Substantia nigra (tissue), 51 donors: ENCODE measurements at places on chromosomes 3 and 15.

DNA sequence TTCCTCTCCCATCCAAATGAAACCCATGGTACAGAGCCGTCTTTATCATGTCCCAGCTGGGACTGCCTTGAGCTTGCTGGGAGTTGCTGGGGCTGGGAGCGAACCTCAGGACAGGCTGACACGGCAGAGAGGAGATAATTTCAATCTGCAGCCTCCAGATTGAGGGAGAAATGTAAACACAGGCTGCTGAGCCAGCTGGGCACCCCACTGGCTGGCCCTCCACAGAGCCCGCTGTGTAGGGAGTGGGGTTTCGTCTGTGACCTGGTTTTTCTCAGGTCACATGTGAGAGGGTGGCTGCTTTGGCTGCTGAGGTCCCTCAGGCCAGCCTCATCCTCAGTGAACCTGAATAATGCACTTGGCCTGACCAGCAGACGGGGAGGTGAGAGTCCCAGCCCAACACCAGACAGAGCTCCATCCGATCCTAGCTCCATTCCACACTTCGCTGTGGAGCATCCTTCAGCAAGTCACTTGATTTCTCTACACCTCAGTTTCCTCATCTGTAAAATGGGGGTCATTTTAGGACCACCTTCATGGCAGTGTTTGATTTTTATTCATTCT is 121.6 kb upstream of the MRPS22 start:
- no peak for DNase-seq

GRCh38 chr3:194374935-194375334 is 5.4 kb upstream of the LRRC15 start:
- DNase-seq: no peak

DNA sequence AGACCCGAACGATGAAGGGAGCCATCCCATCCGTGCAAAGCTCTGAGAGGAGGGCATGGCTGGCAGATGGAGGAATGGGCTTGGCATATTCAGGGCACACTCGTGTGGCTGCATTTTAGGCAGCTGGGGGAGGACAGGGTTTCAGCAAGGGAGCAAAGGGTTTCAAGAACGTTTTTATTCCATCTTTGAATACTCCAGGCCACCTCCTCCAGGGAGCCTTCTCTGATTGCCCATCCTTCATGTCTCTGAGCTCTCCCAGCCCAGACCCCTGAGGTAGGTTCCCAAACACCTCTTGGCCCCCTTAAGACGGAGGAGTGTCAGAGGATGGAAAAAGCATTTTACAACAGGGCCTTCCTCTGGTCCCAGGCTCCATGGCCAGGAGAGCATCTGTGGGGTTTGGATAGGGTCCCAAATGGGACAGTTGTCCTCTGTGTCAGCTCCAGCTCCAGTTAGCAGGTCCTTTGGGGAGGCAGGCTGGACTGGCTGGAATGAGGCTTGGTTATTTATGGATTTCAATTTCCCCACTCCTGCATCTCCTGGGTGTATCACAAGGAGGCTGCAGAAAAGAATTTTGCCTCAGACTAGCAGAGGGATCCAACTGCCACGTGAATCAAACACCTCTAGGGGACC is 17.7 kb upstream of the SLC6A1 start:
- no peak for DNase-seq

DNA sequence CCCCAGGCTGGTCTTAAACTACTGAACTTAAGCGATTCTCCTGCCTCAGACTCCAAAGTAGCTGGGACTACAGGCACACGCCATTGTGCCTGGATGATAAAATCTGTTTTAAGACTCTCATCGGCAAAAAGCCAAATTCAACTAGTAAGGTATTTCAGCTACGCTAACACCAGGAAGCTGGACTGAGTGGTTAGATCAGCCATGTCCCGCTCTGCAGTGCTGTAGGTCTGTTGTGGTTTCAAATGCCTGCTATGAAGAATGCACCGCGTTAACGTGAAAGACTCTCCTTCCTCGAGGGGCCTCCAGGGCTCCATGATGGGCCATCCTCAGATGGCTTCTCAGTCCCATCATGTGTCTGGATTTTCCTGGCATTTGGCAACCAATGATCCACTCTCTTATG is 70.2 kb downstream of the PCOLCE2 start:
- DNase-seq: no peak

- DNase-seq: no peak
Measured at GRCh38 chr3:12268049-12268735, 20.7 kb upstream of the PPARG start.

DNA sequence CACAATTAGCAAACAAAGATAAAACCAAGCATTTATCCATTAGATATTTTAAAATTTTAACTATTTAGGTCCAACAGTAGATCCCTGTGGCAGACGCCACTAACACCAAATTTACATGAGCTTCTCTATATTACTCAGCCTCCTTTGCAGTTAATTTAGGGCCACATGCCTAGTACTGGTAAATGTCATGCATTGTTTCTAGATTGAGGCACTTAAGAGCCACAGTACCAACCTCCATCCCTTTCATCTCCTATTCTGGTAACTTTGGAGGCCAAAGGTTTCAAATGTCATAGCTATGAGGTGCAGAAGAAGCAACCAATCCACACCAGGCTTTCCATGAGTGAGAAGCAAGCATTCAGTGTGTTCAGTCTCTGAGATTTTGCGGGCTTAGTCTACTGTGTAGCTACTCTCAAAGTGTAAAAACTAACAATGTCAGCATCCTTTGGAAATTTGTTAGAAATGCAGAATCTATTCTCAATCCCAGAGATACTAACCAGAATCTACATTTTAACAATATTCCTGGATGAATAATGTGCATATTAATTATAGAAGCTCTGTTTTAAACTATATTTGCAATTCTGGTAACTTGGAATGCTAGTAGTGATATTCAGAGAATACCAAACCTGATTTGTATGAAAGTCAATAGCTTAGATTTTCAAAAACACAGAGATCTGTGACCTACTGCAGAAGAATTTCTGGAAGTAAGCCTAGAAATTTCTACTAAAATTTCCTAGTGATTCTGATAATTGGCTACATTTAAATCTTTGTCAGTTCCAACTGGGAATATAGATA is 206.3 kb upstream of the CD96 start:
- DNase-seq: no peak

DNA sequence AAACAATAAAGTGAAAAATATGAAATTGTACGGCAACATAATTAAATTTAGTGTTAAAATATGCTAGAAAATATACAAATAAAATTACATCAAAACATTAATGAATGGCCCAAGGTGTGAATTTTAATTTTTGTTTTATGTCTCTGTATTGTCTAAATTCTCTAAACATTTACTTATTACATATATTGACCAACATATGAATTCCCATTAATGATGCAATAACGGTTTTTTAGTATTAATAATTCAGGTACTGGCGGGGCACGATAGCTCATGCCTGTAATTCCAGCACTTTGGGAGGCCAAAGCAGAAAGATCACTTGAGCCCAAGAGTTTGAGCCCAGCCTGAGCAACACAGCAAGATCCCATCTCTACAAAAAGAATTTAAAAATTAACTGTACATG is 20.6 kb upstream of the XRN1 start:
- no peak for DNase-seq

- DNase-seq: no peak
Measured at GRCh38 chr3:117691526-117691925, 981.9 kb downstream of the TUSC7 start.

GRCh38 chr3:171460725-171461524 is 720 bp upstream of the TNIK start:
- DNase-seq: peak; percentile 51

GRCh38 chr3:100535610-100535943 is 43.2 kb downstream of the TMEM45A start:
- DNase-seq: no peak

DNA sequence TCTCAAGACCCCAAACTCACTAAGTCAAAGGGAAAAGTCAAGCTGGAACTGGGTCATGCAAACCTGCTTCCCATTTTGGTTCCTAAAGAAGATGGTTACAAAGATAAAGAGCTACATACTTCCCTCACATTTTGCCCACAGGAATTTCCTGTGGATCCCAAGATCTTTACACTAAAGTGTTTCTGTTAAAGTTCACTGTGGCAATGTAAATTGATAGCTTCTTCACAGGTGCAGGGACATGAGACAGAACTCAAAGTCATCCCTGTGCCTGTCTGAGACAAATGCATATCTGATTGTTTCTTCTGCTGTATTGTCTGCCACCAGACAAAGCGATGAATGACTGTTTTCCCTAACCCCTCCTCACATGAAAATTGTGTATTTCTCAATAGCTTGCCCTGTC is 567.8 kb downstream of the ZIC1 start:
- DNase-seq: no peak

DNA sequence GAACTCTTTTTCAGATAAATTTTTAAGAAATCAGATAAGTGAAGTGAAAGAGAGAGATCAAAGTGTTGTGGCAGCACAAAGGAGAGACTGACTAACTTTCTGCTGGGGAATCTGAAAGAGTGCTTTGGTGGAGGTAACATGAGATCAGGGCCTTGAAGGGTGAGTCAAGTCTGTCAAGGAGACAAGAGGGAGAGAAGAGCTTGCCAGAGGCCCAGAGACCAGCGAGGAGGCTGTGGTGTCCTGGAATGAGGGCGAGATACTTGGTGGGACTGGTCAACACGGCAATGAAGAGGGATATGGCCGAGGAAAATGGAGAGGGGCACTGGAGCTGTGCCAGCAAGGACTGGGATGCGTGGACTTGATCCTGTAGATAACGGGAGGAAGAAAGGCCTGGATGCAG is 4.6 kb downstream of the TADA3 start:
- DNase-seq: no peak

GRCh38 chr3:147775411-147775810 is 366.2 kb downstream of the ZIC1 start:
- no peak for DNase-seq

GRCh38 chr3:12371525-12372140 is 82.8 kb downstream of the PPARG start:
- DNase-seq: no peak

GRCh38 chr3:102158080-102158740 is 276.6 kb upstream of the ZPLD1 start:
- no peak for DNase-seq

- no peak for DNase-seq
Measured at GRCh38 chr15:31265090-31265870, 61.4 kb upstream of the KLF13 start.

GRCh38 chr3:120161902-120162301 is 67.7 kb upstream of the GSK3B start:
- no peak for DNase-seq

DNA sequence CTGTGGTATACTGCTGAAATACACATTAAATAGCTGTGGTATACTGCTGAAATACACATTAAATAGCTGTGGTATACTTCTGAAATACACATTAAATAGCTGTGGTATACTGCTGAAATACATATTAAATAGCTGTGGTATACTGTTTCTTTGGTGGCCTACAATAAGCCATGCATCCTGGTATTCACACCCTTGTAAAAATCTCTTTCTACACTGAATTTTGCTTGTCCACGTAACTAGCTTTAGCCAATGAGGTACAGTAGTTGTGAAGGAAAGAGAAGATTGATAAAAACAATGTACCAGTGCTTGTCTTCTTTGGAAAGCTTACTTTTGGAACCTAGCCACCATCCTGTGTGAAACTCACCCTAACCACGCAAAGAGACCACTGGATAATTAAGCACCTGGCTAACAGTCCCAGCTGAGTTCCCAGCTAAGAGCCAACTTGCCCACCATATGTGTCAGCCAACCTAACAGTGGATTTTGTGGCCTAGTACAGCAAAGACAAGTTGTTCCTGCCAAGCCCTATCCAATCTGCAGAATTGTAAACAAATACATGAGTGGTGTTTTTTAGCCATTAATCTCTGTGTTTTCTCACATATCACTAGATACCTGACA is 103.4 kb upstream of the MELTF start:
- DNase-seq: no peak

DNA sequence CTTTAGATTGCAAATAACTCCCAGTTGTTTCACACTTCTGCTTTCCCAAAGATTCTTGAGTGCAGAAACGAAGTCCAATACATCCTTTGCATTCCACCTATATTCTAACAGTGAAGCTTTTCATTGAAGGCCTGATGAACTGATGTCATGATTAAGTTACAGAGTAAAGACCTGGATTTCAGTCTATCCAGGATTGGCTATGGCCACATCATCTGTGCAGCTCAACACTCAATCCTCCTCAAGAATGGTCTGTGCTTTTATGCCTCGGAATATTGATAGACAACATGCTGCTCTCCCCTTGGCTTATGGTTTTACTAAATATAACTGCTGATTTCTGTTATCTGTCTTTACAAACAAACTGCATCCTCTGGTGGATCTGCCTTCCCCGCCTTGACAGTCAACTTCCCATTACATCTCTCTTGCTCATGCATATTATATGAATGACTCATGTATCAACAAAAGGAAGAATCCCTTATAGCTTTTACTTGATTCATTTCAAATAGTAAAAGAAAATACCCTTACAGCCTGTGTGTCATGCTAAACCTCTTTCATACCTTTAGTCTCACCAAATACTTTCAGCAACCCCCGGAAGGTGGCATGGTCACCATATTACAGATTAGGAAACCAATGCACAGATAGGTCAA is 59.5 kb downstream of the SCN11A start:
- no peak for DNase-seq

- DNase-seq: no peak
Measured at GRCh38 chr15:80984856-80985255, 4.8 kb downstream of the MESD start.

DNA sequence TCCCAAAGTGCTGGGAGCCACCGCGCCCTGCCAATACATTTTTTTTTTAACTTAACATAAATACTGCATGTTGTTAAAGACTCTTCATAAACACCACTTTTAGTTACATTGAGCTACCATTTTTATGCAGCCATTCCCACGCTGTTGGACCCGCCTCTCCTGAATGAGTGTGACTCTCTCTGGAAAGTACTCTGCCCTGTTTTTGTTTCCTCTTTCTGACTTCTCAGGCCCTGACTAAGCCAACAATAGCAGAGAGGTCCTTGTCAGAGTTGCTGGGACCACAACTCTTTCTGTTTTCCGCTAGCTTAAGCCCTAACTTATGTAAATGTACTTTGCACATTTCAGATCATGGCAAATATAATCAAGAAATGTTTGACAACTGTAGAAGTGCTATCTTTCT is 35.2 kb downstream of the PARP15 start:
- no peak for DNase-seq

DNA sequence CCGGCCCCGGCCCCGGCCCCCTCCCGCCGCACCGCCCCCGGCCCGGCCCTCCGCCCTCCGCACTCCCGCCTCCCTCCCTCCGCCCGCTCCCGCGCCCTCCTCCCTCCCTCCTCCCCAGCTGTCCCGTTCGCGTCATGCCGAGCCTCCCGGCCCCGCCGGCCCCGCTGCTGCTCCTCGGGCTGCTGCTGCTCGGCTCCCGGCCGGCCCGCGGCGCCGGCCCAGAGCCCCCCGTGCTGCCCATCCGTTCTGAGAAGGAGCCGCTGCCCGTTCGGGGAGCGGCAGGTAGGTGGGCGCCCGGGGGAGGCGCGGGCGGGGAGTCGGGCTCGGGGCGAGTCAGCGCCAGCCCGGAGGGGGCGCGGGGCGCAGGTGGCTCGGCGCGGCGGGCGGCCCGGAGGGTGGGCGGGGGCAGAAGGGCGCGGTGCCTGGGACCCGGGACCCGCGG is 352 bp downstream of the CHRD start:
- peak; percentile 62 for DNase-seq

DNA sequence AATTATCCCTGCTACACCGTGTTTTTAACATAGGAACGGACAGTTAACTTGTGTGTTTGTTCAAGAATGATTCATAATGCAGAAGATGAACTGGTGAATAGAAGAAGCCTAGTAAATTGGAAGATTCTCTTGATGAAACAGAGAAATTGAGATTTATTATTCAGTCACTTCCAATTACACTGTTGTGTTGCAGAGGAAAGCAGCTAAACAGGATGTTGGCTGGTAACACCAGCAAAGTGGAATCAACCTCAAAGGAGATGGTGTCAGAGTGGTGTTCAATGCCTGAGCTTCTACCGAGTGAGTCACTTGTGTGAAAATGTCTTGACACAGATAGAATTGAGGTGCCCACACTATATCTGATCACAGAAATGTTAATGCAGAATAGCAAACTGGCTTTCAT is 399.6 kb downstream of the LPP start:
- DNase-seq: no peak
